Left ventricle myocardium inferior (tissue), 1 donor: ENCODE measurements at places on chromosomes 16 and 17.

- peak; percentile 40 for DNase-seq
Measured at GRCh38 chr17:36463916-36464764, 22.3 kb upstream of the ZNHIT3 start.

GRCh38 chr16:2520784-2521531, 787 bp downstream of the AMDHD2 start:
- no peak for DNase-seq

DNA sequence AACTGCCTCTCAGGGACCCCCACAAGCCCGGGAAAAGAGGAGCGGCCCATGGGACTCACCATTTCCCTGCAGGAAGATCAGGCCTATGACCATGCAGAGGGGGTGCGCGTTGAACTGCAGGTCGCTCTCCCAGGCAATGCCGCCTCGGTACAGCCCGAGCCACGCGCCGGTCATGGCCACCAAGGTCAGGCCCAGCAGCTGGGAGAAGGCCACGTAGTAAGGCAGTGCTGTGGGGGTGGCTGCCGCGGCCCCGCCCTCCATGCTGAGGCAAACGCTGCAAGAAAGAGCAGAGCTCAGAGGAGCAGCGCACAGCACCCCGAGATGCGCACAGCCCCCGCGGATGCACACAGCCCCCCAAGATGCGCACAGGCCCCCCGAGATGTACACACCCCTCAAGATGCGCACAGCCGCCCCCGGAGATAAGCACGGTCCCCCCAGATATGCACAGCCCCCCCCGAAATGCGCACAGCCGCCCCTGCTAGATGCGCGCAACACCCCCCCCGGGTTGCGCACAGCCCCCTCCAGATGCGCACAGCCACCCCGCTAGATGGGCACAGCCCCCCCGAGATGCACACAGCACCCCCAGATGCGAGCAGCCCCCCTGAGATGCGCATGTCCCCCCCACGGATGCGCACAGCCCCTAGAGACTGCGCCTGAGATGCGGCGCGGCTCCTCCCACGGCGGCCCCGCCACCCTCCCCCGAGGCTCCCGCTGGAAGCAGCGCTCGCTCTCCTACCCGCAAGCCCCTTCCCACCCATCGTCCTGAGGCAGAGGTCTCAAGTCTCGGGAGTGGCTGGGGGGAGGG, 8.6 kb downstream of the CYB561 start:
- no peak for DNase-seq

GRCh38 chr16:84836234-84836647, 16.5 kb downstream of the CRISPLD2 start:
- peak; percentile 73 for DNase-seq

DNA sequence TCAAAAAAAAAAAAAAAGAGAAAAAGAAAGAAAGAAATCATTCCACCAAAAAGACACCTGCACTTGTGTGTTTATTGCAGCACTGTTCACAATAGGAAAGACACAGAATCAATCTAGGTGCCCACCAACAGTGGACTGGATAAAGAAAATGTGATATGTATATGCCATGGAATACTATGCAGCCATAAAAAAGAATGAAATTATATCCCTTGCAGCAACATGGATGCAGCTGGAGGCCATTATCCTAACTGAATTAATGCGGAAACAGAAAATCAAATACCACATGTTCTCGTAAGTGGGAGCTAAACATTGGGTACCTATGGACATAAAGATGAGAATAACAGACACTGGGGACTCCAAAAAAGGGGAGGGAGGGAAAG, 5.7 kb upstream of the C16orf92 start:
- DNase-seq = no peak

GRCh38 chr16:89577055-89577759, 1.6 kb downstream of the CPNE7 start:
- DNase-seq = no peak
